ENCODE measurements at places on chromosomes 4 and X. TPM values are rescaled to one million over a fixed set of nuclear protein-coding genes. Genes with fewer than 3 reads are reported as not detected.

Gene FGF16
- total RNA-seq, result not detected

Gene FAM199X
- total RNA-seq, result 35.8 TPM

Gene STPG2
- 0.32 TPM for total RNA-seq

Gene KCND1
- total RNA-seq, result 2.6 TPM

Gene CXCL8
- 294 TPM for total RNA-seq

Gene IL1RAPL1
- total RNA-seq, result 1.3 TPM

Gene DMP1
- total RNA-seq, result not detected

Gene LEF1
- total RNA-seq, result 1.6 TPM

Gene VCX2
- total RNA-seq, result not detected

Gene CWH43
- total RNA-seq, result not detected

Gene TRIML2
- not detected for total RNA-seq

Gene DAPP1
- total RNA-seq, result not detected

Gene TEX11
- total RNA-seq, result not detected

Gene SYTL5
- 10.4 TPM for total RNA-seq

Gene GAGE2A
- not detected for total RNA-seq

Gene SLC7A11
- 74.1 TPM for total RNA-seq

Gene AP1AR
- 24.2 TPM for total RNA-seq

Gene BGN
- total RNA-seq, result 62.5 TPM

Gene PDZD4
- total RNA-seq, result 0.32 TPM

Gene FMR1
- total RNA-seq, result 27.6 TPM

Gene GRXCR1
- not detected for total RNA-seq

Gene BMX
- total RNA-seq, result under 0.01 TPM
